ENCODE measurements at places on chromosomes 5 and 9.

DNA sequence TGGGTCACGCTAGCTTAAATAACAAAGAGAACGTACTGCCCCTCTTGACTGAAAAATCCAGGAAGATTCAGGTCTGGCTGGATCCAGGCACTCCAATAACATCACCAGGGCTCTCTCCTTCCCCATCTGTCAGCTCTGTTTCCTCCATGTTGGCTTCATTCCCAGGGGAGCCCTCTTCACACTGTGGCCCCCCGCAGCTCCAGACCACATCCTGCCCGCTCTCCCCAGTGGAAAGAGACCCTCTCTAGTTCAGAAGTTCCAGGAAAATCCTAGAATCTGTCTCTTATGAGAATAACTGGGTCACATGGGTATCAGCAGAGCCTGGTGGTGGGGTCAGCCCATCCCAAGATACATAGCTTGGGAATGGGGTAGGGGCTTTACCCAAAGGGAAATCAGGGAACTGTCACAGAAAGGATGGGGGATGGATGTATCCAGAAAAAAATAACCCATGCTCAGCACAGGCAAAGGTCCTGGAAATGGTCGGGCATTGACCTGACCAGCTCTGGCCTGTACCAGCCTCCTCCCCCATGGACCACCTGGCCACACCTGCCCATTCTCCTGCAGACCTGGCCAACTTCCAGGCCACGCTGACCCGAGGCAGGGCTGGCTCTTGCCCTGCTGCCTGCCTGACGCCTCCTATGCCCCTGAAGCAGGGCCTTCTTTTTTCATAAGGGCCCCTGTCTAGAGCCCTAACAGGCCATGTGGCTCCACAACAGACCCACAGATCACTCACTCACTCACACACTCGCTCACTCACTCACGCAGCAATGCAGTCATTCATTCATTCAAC is 65.9 kb downstream of the COL23A1 start:
- no peak for DNase-seq

GRCh38 chr5:6264394-6264793 is 114.0 kb downstream of the MED10 start:
- DNase-seq = no peak

- DNase-seq = no peak
These were observed 492.6 kb downstream of the EBF1 start for GRCh38 chr5:158607088-158607487.

DNA sequence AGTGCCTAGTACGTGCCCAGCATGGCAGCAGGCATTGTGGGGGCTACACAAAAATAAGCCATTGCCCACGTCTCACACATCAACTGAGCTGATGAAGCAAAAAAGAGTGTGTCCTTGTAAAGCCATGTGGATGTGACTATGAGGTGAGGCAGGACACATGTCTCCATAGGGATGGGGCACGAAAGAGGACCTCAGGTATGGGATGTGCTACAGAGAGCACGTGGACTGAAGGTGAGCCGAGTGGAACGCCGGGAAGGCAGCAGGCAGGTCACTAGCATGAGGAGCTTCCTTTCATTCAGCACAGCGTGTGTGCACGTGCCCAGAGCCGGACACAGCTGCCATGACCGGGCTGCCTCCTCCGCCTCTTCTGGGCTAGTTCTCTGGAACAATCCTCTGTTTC is 429.8 kb downstream of the SPOCK1 start:
- DNase-seq = no peak

- DNase-seq = no peak
These were observed 279.4 kb downstream of the KDM4C start for GRCh38 chr9:7037176-7037575.

- DNase-seq = no peak
These were observed 239.2 kb upstream of the KIF2A start for GRCh38 chr5:62066761-62067277.

DNA sequence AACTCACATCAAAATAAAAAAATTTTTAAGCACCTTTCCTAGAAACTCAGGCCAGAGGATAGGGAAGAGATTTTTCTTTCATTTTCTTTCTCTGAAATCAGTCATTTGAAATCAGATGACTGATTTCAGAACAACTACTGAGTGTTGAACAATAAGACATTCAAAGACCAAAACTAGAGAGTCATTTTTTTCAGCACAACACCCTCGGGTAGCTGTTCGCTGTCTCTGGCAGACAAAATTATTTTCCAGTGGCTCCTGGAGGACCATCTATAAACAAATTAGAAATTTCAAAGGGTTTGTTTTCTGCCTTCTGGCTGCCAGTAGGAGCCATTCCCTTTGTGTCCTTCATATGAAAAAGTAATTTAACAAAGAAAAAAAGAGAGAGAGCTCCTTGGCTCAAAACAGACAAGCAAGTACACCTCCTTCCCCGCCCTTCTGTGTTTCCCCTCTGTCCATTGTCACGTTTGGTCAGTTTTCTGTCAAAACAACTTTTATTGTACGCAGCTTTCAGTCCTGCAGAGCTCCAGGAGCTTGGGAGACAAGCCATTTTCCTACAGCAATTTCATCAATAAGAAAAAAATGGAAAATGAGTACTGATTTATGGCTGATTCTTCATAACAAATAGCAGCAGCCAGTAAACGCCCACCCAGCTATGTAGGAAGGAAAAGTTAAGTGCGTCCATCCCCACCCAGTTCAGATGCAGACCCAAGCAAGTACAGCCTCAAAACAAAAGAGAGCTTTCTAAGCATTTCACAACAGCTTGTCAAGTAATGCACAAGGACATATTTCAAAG is 405.2 kb downstream of the ZNF608 start:
- no peak for DNase-seq

DNA sequence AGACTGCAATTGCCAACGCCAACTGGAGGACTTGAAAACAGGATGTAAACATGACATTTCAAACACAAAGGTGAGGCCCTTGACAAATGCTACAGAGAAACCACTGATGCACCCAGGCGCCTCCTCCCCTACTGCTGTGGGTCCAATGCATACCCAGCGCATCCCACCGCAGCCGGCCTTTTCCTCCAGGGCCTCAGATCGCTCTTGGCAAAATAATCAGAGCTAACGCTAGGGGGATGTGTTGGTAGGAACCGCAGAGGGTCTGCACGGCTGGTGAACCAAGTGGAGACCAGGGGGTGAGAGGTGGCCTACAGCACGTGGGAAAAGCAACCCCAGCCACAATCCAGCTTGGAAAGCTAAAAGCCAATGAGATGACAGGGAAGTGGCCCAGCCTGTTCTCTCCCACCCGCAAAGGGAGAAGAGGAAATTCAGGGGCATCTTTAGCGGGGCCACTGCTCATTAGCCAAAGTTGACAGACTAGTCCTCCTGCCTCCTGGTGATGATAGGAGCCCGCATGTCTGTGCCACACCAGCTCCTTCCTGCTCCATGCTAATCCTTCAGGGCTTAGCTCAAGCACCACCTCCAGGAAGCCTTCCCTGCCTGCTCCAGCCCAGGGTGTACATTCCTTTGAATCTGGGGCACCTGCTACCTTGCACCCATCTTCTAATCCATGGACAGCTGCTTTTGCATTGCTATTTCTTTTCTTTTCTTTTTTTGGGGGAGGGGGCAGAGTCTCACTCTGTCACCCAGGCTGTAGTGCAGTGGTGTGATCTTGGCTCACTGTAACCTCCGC is 5.9 kb downstream of the FAM163B start:
- no peak for DNase-seq

- DNase-seq = no peak
These were observed 283.8 kb downstream of the FBXL7 start for GRCh38 chr5:15783734-15784133.

DNA sequence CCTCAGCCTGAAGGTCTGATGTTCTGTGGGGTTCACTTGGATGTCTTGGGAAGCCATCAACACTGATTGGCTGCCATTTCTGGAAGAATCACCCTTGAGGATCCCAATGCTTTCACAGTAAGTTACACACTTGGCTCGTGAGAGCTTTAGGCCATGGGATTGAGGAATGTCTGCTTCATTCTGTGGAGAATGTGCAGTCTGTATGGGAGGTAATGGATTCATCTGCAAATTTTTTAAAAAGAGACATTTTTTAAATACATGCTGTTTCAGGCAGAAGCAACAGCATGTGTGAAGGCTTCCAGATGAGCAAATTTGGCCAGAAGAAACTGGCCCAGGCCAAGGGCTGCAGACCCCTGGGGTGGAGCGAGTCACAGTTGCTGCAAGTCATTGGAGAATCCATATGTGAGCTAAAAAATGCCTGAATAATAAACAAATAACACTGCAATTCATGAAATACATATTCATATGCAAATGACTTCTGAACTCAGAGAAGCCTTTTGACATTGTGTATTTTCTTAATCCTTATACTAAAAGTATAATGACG is 146.3 kb upstream of the RASEF start:
- no peak for DNase-seq

DNA sequence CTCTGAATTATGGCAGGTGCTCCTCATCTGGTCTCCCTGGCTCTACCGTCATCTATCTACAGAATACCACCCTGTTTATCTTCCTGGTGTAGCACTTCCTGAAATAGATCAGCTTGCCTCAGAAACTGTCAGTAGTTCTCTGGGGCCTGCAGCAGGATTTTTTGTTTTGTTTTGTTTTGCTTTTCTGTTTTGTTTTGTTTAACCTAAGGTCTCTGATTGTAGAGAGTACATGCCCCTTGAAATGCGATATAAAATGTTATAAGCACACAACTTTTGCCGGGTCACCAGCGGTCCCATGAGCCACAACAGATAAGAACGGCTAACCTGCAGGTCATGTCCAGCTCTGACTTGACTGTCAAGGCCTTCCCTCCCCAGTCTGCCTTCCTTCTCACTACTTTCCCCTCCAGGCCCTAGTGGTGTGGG is 26.6 kb upstream of the CREBRF start:
- no peak for DNase-seq

GRCh38 chr5:169886033-169886432 is 94.3 kb downstream of the INSYN2B start:
- DNase-seq = no peak

GRCh38 chr9:136079211-136079915 is 15.7 kb downstream of the NACC2 start:
- DNase-seq = no peak

DNA sequence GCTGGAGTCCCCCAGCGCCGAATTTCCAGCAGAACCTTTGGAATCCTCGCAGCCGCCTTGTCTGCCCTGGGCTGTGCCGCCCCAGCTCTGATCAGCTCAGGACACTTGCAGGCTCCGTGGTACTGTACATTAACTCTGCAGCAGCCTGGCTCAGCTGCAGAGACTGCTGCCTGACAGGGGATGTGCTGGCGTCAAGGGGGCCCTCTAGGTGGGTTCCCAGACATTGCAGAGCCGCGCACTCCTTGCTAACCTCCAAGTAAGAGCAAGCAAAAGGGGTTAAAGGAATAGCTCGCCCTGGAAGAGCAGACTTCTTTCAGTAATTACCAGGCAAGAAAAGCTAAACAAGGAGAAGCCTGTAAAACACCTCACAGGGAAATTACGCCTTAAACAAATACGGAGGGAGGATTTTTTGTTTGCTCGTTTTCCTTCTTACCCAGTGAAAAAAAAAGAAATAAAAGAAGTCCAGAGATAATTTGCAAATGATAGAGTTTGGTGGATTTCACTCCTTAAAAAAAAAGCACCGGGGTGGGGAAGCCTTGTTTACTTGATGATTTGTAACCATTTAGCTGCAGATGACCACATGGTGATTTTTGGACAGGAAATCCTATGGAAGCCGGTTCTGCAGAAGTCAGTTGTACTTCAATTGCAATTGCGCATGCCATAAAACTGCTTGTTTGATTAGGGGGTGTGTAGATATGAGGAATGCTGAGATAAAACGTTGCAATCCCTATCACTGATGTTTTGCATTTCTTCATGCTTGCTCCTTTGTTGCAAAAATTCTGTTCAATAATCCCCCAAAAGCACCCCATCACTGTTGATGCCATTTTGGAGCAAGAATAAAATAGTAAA is 305.8 kb downstream of the PDE4D start:
- peak; percentile 51 for DNase-seq

DNA sequence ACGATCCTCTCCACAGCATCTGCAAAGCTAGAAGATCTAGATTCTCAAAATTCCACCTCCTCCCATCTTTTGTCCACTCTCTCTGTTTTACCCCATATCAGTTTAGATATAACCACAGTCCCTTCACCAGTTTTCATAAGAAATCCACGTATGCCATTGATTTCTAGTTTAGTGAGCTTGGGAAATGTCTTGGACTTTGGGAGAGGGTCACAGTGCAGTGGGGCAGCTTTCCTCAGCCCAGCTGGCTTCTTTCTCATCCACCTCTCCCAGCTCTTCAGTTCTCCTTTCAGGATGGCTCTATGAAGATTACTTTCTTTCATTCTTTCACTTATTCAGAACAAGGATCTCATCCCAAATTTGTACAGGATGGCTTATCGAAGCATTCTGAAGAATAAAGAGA is 203.9 kb upstream of the ADCY2 start:
- DNase-seq = no peak
